ENCODE measurements at places on chromosomes 4 and X.

- DNase-seq: no peak
These were observed 284.6 kb upstream of the GATB start for GRCh38 chr4:152045449-152045806.

GRCh38 chrX:150547375-150548115 lies 20.9 kb upstream of the MTM1 start:
- DNase-seq: peak; percentile 42

DNA sequence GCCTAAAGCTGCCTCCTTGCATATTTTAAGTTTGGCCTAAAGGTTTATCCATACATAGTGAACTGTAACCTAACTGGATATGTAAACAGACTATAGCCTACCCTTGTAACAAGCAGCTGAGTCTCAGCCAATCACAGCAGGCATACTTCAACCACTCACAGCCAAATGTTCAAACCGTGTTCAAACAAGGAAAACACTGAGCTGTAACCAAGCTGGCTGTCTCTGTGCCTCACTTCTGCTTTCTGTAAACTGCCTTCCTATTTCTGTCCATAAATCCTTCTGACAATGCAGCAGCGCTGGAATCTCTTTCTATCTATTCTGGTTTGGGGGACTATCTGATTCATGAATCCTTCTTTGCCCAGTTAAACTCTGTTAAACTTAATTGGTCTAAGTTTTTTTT lies 16.4 kb downstream of the DSPP start:
- DNase-seq: no peak

DNA sequence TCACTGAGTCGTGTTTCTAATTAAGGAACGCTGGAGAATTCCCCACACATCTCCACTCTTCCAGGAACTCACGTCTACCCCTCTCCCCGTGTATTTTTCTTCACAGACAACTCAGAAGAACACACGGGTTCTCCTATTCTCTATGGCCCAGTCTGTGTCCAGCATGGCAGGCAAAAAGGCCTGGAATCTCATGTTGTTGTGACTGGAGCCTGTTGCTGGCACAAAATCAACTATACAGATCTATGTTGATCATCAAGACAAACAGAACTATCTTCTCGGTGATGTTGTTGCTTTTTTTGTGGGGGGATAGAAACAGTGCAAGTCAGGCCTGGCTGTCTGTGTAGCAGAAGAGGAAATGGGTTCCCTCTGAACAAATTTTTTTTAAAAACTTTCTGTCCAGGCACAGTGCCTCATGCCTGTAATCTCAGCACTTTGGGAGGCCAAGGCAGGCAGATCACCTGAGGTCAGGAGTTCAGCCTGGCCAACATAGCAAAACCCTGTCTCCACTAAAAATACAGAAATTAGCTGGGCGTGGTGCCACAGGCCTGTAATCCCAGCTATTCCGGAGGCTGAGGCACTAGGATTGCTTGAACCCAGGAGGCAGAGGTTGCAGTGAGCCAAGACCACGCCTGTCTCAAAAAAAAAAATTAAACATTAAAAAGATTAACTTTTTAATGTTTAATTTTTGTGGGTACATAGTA lies 50.5 kb upstream of the CBR4 start:
- DNase-seq: no peak

DNA sequence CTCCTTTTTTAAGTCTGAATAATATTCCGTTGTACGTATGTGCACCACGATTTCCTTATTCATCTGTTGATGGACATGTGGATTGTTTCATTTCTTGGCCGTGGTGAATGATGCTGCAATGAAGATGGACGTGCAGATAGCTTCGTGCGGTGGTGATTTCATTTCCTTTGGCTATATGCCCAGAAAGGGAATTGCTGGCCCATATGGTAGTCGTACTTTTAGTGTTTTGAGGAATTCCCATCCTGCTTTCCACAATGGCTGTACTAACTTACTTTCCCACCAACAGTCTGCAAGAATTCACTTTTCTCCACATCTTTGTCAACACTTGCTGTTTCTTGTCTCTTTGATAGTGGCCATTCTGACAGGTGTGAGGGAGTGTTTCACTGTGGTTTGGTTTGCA lies 12.8 kb downstream of the ZFP42 start:
- DNase-seq: no peak

GRCh38 chrX:136157187-136157586 lies 9.9 kb downstream of the FHL1 start:
- DNase-seq: no peak

DNA sequence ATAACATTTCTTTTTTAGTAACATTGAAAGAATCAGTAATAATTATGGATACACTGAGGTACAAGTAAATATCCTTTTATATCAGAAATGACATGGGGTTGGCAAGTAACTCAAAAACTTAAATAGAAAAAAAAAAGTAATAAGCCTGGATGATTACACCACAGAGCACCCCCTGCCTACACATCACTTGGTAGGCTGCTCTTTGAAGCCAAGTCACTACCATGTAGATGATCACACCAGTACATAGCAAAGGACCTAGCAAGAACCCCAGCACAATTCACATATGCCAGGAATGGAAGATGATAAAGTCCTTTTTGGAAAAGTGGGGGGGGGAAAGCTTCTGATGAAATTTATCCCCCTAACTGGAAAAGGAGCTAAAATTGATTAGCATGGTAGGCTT lies 56.9 kb downstream of the METTL14 start:
- no peak for DNase-seq

- DNase-seq: no peak
These were observed 198.6 kb upstream of the AGA start for GRCh38 chr4:177640864-177641263.

- DNase-seq: no peak
These were observed 28.7 kb upstream of the FAM9B start for GRCh38 chrX:9062641-9063040.

DNA sequence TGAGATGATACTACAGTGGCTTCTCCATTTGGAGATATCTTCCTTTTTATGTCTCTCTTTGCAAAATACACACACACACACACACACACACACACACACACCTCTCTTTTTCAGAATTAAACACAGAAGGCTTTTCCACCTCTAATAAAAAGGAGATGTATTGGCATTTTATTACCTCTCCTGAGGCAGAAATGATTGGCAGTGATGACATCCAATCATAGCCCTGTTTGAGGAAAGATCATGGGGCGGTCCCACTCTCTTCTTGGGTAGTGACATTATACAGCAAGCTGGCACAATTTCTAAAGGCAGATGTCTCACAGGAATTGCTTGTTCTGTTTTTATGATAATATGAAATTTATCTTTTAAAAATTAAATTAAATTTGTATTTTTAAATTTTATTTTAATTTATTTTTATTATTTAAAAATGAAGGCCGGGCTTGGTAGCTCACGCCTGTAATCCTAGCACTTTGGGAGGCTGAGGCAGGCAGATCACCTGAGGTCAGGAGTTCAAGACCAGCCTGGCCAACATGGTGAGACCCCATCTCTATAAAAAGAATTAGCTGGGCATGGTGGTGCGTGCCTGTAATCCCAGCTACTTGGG lies 15.6 kb downstream of the CHRNA9 start:
- DNase-seq: no peak

- DNase-seq: no peak
These were observed 126.5 kb downstream of the ADGRA3 start for GRCh38 chr4:22389240-22389870.

DNA sequence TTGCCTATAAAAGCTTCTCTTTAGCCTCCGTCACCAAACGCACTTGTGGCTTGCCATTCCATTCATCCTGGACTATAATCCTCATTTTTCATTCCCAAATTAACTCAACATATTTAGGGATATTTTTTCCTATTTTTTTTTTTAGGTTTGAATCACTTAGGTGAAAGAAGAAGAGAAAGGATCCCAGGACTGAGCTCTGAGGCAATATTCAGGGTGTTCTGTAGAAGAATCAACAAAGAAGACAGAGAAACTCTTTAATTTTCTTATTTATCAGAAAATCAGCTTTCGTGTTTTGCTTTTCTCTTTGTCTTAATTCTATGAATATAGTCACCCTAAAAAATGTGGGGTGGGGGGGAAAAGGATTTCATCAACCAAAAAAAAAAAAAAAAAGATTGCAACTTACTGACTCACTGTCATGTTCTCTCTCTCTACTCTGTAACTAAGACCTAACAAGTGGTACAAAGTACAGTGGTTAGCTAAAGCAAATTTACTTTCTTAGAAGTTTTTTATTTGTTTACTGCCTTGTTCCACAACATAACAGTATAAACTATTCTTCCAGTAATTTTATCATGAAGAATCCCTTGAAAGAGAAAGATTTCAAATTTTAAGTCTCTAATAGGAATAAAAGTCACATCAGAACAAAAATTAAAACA lies 272.0 kb downstream of the DHX15 start:
- DNase-seq: no peak

DNA sequence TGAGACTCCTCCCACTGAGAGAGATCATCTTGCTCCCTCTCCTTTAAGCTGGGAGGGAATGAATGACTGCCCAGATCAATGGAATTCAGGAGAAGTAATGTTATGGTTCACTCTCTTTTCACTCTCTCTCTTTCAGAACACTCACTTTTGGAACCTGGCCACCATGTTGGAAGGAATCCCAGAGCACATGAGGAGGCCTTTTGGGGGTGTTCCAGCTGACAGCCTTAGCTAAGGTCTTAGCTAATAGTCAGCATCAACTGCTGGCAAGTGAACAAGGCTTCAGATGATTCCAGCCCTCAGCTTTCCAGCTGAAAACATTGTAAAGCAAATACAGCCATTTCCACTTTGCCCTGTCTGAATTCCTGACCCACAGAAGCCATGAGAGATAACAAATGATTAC lies 124.0 kb upstream of the CLNK start:
- DNase-seq: no peak

DNA sequence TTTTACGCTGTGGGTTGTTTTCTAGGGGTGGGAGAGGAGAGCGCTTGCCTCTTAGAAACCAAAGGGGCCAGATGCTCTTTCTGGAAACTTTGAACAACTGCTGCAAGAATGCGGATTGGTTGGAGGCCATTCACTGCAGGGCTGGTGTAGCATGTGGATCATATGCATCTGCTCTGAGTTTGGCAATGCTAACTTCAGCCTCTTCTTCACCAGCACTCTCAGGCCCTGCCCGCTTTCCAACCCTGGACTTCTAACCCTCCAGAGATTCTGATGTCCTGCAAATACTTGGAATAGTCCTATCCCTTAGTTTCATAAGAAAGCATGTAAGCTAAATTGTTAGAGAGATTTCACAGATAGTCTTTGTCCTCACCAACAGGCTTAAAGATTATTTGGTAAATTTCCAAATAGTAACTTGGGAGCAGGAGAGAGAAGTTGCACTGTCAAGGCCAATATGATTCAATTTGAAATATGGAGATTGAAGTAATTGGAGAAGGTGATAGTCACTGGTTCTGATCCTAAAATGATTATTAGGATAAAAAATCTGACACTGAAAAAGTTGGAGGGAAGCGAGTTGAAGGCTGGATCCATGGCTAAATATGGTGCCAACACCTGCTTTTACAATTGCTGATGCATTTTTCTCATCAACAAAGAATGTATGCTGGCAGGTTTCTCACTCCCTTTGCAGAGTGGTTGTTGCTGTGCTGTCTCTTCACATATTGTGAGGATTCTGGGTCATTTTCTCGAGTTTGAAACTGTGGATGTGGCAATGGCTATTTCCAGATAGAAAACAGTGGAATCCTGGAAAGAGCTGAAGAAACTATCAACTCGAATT lies 210.4 kb downstream of the PTTG2 start:
- no peak for DNase-seq

DNA sequence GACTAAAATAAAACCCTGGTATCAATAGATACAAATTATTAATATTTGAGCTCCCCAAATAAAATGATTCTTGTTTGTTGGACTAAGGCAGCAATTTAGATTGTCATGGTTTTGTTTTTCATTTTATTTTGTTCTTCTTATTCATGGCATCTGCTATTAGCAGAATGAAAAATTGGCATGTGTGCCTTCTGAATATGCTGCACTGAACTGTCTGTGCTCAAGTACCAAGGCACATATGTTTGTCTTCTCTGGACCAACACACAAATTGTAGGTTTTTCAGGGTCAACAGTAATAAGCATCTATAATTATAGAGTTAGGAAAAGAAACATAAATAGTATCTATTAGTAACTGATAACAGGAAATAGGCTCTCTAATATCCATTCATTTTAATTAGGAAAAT lies 121.1 kb downstream of the BANK1 start:
- DNase-seq: no peak

- no peak for DNase-seq
These were observed 62.1 kb upstream of the ANTXR2 start for GRCh38 chr4:80134936-80135701.

DNA sequence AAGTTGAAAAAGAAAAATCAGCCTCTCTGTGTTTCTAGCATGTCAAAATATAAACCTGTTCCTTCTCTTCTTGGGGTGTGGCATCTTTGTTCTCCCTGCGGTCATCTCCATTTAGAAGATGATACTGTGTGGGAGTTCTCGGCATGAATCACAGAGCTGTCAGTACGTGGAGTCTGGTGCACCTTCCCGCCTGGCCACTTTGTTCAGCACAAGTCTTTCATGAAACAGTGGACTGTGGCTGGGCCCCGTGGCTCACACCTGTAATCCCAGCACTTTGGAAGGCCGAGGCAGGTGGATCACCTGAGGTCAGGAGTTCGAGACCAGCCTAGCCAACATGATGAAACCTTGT lies 166.5 kb downstream of the MAML3 start:
- DNase-seq: no peak

GRCh38 chrX:23898412-23898959 lies 9.3 kb downstream of the APOO start:
- no peak for DNase-seq

DNA sequence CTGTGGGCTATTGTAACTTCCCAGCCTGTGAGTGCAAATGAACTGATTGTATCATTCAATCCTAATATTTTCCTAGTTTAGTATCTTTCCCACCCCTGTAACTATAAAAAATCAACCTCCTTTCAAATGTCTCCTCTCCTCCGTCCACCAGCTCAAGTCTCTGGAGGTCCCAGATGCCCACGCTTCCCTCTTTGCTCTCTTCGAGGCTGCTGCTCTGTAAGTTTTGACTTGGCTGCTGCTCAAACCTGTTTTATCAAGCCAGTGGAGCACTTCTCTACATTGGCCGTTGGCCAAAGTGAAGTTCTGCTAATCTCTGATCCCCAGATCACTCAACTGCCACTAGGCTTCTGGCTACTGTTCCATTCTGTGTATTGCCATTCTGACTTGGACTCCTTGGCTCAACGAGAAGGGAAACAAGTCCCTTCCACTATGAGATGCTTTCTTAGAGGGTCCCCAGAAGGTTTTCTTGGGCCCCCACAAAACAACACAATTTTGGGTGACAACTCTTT lies 60.7 kb upstream of the RAPGEF2 start:
- no peak for DNase-seq
